ENCODE measurements at places on chromosomes 3 and 15. TPM values are rescaled to one million over a fixed set of nuclear protein-coding genes. Genes with fewer than 3 reads are reported as not detected.

The LSMEM2 gene
- 0.39 TPM for polyA plus RNA-seq

The ADAMTSL3 gene
- polyA plus RNA-seq: 5.2 TPM

The DNAJC19 gene
- polyA plus RNA-seq: 86.0 TPM

The ARRDC4 gene
- polyA plus RNA-seq: 13.3 TPM

The ALAS1 gene
- polyA plus RNA-seq: 90.1 TPM

The MESP2 gene
- polyA plus RNA-seq: not detected

The CCR9 gene
- polyA plus RNA-seq: not detected

The EID1 gene
- 228 TPM for polyA plus RNA-seq

The TNFAIP8L3 gene
- 3.4 TPM for polyA plus RNA-seq

The CALML4 gene
- 72.7 TPM for polyA plus RNA-seq

The GATM gene
- polyA plus RNA-seq: 64.3 TPM

The CRYGS gene
- 0.89 TPM for polyA plus RNA-seq

The PLA1A gene
- polyA plus RNA-seq: 2.9 TPM

The PAK6 gene
- polyA plus RNA-seq: 8.2 TPM

Measured in hepatocyte (in vitro differentiated cells).